ENCODE measurements at places on chromosomes 6 and 20.

DNA sequence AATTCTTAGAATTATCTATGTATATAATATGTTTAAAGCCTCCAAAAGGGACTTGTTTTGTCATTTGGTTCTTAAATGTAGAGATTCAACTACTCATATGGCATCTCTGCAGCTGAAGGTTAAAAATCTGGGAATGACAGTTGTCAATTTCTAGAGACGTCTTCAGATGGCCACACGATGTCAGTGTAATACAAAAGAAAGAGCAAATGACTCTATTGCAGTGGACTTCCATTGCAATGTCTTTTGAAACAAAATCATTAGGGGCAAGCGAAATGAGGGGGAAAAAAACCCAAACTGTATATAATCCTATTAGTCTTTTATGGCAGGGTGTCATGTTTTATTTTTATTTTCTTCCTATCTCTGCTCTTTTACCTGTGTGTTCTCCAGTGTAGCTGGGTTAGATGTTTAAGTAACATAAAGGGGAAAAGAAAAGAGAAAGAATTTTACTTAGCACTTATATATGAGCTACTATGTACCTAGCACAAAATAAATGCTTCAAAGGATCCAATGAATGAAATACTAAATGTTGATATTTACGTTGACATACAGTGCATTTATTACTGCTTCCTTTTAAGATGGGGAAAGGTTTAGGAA, 26.2 kb downstream of the CCN2 start:
- DNase-seq = no peak

DNA sequence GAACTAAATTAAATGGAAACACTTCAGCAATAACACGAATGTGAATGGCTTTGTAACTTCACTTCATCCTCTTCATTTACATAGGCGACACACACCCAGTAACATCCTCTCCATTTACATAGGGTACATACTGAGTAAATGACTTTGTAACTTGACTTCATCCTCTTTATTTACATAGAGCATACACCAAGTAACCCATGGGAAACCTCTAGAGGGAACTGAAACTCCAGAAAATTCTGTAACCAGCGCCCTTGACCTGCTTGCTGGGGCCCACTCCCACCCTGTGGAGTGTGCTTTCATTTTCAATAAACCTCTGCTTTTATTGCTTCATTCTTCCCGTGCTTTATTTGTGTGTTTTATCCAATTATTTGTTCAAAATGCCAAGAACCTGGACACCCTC, 81.6 kb upstream of the OPRM1 start:
- no peak for DNase-seq

- peak; percentile 6 for DNase-seq
Measured at GRCh38 chr6:79946272-79947190, 822 bp downstream of the ELOVL4 start.

DNA sequence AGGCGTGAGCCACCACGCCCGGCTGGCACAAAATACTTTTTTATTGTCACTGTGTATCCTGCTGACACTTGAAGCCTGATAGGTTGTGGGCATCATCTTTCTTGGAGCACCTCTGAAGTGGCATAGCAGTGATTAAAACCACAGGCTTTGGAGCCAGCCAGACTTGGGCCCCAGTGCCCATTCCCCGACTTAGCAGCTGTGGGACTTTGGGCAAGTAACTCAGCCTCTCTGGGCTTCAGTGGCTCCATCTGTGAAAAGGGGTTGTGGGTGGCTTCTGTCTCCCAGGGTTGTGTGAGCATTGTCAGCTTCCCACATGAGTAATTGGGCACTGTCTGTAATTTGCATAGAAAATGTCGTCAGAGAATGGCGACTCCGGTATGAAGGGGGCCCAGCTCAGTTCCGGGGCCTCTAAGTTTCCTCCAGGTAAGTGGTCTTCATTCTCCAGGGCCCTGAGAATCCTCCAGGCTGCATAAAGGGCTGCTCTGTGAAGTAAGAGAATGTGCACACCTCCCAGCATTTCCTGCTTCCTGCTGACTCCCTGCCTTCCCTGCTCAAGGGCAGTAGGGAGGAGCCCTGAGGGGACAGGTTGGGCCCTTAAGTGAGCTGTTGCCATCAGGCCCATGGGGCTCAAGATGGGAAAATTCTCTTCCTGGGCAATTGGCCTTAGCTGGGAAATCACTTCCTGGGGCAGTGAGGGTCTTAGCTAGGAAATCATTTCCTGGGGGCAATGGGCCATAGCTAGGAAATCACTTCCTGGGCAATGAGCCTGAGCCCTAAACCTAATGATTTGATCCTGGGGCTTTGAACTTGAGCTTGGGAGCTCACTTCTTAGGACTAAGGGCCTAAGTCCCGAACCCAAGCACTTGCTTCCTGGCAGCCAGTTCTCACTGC, 27.2 kb downstream of the ARHGAP40 start:
- DNase-seq = no peak

DNA sequence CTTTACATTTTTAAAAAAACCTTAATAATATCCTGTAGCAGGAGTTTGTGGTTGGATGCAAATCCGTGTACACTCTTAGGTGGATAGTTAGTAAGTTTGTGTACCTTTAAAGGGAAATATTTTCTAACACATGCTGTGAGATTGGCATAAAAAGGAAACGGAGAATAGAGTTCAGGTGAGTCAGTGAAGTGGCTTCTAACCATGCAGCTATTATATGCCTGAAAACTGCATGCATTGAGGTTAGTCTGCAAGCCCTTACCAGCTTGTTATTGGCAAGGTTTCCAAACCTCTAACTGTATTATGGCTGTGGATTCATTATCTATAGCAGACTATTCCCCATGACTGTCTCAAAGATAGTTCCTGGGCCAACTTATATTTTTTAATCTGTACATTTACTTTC, 420.6 kb upstream of the MMS22L start:
- no peak for DNase-seq

DNA sequence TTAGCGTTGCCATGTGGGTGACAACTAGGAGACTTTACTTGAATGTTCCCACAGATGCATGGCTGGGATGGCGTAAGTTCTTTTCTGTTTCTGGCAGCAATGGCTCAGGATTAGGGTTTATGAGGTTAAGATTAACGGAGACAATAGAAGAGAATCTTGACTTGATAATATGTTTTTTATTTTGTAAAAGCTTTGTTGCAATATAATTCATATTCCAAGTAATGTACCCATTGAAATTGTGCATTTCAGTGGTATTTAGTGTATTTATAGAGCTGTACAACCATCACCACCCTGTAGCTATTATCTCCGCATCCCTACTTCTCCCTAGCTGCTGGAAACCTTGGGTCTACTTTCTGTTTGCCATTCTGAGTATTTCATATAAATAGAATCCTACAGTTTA, 349.2 kb downstream of the UTRN start:
- no peak for DNase-seq

DNA sequence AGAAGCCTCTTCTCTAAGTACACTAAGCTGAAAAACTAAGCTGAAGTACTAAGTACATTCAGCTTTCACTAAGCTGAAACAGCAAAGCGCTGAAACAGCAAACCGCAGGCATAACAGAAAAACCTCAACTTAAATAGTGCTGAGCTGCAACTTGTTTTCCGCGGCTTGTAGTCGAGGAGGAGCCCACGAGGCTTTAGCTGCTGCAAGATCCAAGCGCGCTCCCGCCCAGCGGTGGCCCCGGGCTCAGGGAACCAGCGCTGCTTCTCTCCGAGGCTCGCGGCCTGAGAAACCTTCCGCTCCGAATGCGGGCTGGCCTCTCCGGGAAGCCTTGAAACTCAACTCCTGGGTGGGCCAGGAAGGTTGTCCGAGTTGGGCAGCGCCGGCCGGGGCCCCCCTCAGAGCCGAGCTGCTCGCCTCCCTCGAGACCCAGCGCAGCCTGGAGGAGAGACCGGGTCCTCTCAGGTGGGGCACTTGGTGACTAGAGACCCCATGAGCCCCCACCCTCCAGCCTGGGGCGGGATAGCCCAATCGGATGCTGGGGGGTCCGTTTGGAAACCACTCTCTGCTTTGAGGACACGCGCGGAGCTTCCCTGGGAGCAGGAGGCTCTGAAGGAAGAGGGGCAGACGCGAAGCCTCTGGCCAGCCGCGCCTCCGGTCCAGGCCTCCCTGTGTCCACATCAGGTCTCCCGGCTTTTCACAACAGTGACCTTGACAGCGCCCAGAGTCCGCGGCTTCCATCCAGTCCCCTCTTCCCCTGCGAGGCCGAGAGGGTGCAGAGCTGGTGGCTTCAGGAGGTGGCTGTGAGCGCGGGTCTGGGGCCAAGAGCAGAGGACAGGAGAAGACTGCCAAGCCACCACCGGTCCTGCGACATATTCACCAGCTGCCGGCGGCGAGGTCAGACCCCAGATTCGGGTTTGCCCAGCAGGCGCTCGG, 38.1 kb upstream of the HLA-E start:
- no peak for DNase-seq

GRCh38 chr20:4472906-4473305, 248.8 kb upstream of the PRND start:
- DNase-seq = peak; percentile 28

DNA sequence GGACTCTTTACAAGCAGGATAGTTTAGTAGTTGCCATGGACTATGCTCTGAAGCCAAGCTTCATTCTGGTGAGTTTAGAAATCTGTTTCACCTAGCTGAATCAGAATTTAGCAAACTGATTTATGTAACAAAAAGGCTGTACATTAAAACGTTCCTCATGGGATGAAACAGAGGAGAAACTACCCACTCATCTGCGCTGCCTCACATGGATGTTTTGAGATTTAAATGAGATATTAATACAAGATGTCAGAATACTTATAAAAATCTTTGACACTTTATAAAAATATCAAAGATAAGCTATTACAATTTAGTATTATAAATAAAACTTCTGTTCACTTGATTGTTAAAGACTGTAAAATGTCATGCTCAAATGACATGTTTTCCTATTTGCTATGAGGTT, 16.8 kb downstream of the RUNX2 start:
- no peak for DNase-seq

- no peak for DNase-seq
Measured at GRCh38 chr6:119197271-119197670, 118.8 kb upstream of the FAM184A start.

DNA sequence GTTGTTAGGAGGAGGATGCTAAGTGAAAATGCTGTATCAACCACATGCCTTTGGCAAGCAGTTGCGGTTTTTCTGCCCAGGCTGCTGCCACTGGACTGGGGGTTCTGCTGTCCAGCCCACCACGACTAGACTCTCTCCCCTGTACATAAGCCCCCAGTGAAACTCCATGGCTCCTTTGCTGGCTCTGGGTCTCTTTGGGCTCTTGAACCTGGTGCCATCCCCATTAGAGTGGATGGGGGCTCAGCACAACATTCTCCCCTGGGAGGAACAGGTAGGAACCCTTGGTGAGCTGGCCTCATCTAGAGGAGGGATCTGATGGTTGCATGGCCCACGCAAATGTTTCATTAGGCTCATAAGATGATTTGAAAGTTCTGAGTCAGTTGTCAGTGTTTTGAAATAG, 204.8 kb upstream of the KCNG1 start:
- DNase-seq = no peak

- DNase-seq = no peak
Measured at GRCh38 chr6:74283532-74283931, 587.5 kb downstream of the CD109 start.

GRCh38 chr6:163943607-163944385, 529.3 kb downstream of the QKI start:
- DNase-seq = no peak

Measured in HS-5 (cell line).